ENCODE measurements at places on chromosomes 11 and 22.

GRCh38 chr11:3861683-3862082 lies 6.2 kb downstream of the STIM1 start:
- DNase-seq: no peak

GRCh38 chr22:19887256-19887985 lies 32.7 kb upstream of the GNB1L start:
- peak; percentile 35 for DNase-seq

DNA sequence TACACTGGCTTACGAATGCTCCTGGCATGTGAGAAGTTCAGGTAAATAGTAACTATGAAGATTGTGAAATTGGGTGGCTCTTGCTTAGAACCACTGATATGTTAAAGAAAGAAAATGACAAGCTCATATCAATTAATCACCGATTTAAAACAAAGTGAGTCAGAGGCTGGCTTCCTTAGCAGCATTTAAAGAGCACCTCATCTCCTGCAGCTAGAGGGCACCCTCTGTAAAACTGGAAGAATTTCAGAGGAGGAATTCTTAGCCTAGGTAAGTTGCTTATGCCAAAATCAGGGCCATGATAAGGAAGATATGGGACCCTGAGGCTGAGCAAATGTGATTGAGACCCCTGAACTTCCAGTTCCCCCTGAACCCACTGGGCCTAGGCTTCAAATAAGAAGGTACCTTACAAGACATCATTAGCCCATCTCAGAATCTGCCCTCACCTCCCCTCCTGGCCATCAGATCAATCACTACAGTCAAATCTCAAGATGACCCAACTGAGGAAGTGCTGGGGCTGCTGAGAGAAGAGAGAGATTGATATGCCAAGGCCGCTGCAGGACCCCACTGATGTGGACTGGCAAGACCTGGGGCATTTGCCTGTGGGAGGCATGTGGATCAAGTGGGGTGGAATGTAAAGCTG lies 8.6 kb upstream of the CD3E start:
- no peak for DNase-seq

DNA sequence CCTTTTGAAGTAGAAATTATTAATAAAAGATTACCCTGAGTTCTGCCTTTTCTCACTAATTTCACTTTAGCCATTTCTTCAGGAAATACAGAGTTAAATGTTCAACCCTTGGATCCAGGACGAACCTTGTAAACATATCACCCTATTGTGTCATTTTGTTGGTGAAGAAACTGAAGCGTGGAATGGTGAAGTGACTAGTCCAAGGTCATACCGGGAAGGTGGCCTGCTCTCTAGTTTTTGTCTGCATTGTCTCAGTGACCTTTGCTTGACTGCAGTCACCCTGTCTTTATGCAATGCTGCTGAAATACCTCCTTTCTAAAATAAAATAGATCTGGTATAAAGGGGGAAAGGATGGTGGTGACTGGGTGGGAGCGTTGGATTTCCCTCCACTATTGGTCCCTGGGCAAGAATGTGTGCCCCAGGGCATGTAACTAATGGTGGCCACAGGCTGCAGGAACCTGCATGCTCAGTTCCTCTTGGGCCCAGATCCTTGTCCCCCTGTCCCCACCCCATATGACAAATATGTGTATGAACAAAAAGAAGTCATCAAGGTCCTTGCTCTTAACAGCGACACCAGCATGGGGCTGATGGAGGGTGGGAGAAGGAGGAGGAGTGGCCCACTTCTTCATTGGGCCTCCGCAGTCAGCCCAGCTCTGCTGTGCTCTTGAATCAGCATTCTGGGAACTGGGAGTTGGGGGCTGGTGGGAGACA lies 977 bp upstream of the SORL1-AS1 start:
- DNase-seq: no peak

GRCh38 chr11:127073621-127074020 lies 73.1 kb upstream of the KIRREL3 start:
- DNase-seq: no peak

DNA sequence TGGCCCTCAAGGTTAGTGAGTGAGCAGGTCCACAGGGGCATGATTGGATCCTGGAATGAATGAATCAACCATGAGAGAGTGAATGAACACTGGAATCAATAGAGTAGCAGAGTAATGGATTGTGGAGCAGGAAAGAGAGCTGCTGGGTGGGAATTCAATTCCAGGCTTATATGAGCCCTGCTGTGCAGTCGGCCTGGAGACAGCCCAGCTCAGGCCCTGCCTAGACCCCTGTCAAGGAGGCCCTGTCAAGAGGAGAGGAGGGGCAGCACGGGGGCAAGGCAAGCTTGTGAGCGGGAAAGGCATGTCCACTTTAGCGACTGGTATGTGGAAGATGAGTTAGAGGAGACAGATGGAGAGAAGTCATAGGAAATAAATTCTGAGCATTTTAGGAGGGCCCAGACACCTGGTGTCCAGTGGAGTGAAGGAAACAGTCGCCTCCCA lies 1.3 kb upstream of the FOLR1 start:
- DNase-seq: no peak

DNA sequence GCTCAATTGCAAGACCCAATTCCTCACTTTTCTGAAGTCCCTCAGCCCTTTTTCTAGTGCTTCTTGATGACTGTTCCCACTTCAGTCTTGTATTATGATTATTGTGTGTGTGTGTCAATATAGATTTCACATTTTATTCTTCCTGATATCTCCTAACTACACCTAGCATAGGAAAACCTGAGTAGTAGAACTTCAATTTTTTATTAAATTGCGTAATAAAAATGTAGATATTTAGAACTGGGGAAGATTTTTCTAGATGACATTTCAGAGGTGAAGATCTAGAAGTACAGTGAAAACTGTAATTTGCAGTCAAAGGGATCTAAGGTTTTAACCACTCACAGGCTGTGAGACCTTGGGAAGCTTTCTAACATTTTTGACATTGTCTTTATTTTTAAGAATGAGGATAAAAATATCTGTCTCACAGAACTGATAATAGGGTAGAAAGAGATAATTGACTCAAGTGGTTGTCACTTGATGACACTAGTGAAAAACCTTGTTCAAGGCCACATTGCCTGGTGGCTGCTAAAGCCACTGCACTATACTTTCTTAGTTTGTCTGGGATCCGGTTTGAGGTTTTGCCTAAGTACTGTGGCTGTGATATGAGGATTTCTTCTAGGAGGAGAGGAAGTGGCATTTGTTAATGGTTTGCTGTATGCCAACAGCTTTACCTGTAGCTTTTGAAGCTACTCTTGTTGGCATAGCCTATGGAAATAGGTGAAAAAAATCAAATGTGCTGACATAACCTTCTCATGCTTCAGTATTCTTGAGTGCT lies 32.2 kb upstream of the SESN3 start:
- DNase-seq: no peak

DNA sequence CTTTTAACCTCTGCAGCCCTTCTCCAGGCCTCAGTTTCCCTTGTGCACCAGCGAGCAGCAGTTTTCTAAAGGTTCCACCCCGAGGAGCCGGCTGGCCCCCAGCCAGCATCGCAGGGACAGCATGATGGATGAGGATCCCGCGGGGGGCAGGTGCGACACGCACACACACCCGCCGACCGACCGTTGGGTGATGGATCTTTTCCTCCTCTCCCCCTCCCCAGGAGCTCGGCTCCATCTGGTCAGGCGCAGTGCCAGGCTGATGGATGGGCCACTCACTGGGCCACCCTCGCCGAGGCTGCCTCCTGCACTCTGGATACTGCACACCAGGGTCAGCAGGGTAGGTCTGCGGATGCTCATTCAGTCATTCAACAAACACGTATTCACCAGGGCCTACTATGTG lies 12.8 kb upstream of the CABP7 start:
- DNase-seq: no peak

DNA sequence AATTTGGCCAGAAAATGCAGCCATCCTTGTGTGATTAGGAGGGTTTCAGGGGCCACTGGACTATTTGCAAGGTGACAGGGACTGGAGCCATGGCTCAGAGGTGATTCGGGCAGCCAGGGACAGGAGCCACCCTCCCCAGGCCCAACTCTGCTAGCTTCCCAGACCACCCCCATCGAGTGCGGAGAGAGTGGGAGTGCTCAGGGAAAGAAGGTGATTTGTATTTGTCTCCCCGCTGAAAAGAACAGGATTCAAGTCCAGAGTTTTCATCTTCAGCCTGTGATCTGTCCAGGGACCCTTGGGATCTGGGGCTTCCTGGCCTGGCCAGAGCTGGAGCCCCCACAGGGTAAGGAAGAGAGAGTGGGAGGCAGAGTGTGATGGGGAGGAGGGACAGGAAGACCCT lies 22.4 kb upstream of the TEF start:
- no peak for DNase-seq

GRCh38 chr11:6755303-6755952 lies 16.3 kb downstream of the OR2AG2 start:
- DNase-seq: no peak

DNA sequence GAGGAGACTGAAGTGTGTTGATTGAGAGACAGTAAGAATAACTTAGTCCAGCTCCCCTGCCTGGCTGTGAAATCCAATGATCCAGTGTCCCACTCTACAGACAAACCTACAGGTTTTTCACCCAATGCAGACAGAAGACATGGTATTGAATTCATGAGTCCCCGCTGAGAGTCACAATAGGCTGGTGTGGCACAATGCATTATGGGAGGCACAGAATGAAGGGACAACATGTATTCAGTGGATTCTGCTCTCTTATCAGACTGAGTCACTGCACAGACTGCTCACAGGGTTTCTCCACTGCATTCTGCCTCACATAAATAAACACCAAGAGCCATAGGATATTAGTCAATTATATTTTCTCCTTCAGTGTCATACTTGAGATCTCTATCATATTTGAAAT lies 55.2 kb upstream of the TOP3B start:
- DNase-seq: no peak

DNA sequence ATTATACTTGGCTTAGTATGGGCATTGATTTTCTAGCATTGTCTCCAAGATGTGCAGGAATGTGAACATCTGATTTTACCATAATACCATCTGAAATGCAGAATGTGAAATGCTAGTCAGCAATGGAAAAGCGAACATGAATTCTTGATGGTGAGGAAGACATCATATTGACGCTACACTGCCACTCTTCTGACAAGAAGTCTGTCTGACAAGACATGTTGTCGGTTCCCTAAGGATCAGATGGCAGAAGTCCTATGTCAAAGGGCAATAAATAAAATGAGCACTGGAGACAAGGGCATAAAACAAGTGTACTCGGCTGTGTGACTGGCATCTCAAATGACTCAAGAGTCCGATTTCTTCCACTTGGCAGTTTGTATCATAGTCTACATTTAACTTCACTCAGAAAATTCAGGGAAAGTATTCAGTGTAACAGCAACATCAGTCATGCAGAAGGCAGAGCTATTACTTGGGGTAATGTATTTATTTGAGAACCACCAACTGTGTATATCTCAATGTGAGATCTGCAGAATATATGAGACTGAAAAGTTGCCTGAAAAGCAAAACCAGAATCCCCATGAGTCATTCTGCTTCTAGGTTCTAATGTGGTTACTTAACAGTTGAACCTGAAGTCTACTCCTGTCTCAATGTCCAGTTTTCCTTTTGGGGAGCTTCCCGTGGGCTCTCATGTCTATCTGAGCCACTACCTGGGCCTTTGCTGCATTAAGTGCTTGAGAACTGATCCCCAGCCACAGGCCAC lies 51.5 kb downstream of the SLC17A6 start:
- no peak for DNase-seq

DNA sequence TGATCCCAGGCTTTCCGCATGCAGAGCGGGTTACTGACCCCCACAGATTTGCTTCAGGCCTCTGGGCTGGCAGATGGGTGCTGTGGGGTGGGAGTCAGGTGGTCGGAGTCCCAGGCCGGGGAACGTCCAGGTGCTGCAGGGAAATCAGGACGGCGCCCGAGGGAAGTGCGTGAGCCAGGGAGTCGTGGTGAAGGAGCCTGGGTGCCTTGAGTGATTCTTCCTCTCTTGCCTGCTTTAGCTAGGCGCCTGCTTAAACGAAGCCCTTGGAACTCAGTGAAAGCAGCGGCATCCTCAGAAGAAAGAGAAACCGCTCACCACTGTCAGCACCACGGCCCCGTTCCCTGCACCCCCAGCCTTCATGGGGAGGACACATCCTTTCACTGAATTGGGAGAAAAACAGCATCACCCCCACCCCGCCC lies 455.6 kb downstream of the BRD1 start:
- DNase-seq: no peak
